ENCODE measurements at places on chromosomes 12 and 14. TPM values are rescaled to one million over a fixed set of nuclear protein-coding genes. Genes with fewer than 3 reads are reported as not detected.

IQSEC3 gene
- 2.2 TPM for total RNA-seq

HOXC6 gene
- total RNA-seq, result not detected

DNA sequence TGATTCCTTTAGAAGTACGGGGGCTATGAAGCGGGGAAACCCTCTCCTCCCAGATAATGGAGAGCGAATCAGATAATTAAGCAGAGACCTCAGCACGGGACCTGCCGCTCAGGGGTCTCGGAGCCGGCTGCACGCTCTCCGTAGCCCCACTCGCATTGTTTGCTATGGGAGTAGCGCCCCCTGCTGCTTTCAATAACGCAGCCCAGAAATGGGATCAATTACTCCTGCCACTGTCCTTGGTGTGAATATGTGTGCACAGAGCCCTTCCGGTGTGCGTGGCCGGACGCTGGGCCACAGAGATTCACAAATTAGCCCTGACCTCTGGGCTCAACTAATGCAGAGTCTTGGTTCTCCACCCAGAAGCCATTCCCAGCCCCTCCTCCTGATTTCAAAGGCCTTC lies 76.4 kb upstream of the TMEM132C start:
- H3K27ac ChIP-seq, result no peak overlapping the region
- H3K36me3 ChIP-seq, result peaks cover 51% of the 10 kb centered on the region
- peaks cover 10% of the 10 kb centered on the region for H3K27me3 ChIP-seq
- H3K4me3 ChIP-seq, result no peak overlapping the region
- H3K4me1 ChIP-seq, result no peaks in the 10 kb centered on the region

- no peak overlapping the region for H3K27ac ChIP-seq
- no peak overlapping the region for H3K4me3 ChIP-seq
- peaks cover 67% of the 10 kb centered on the region for H3K36me3 ChIP-seq
- DNase-seq, result no peak
- H3K4me1 ChIP-seq, result no peaks in the 10 kb centered on the region
These were observed 1028.7 kb downstream of the AACS start for GRCh38 chr12:126093908-126094307.

DNA sequence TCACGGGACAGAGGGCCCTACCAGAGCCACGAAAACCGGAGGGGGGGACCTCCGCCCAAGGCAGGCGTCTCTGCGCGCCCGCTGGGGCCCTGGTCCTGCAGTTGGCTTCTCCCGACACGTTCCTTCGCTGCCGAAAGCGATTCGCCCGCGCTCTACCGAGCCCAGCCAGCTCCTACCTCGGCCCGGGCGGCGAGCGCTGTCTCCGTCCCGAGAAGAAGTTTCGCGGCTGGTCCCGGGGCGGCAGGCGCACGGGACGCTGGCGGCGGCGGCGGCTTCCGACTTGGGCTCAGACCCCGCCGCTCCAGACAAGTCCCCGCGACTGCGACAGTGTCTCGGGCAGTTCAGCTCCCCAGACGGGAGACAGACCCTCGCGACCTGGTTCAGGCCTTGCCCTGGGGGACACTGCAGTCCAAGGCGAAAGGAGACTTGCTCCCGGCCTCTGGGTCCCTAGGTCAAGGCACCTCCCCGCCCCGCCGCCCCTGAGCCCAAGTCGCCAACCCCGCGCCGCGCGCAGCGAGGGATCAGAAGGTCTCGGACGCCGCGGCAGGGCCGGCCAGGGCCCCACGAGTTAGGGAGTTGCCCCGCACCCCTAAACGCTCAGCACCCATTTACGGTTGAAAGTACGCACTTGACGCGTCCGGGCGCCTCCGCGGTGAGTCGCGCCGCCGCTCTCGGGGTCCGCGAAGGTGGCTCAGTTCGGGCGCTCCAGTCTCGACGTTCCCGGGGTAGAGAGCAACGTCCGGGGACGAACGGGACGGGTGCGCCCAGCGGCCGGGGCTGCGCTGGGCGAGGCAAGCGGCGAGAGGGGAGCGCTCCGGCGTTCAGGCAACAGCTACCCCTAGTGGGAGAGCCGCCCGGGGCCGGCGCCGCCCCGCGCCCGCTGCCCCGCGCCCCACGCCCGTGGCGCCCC lies 1.4 kb upstream of the DIO3 start:
- DNase-seq, result peak; percentile 60
- H3K36me3 ChIP-seq, result peaks cover 12% of the 10 kb centered on the region
- H3K27me3 ChIP-seq, result peaks cover 86% of the 10 kb centered on the region
- H3K4me1 ChIP-seq, result peaks cover 15% of the 10 kb centered on the region
- H3K27ac ChIP-seq, result no peak overlapping the region

- H3K4me3 ChIP-seq, result no peak overlapping the region
- peaks cover 59% of the 10 kb centered on the region for H3K4me1 ChIP-seq
These were observed 50.4 kb downstream of the LRP6 start for GRCh38 chr12:12216349-12217017.

GRCh38 chr12:130960058-130960457 lies 6.4 kb downstream of the ADGRD1 start:
- no peak overlapping the region for H3K27ac ChIP-seq
- H3K4me1 ChIP-seq, result no peaks in the 10 kb centered on the region
- no peak overlapping the region for H3K4me3 ChIP-seq
- no peak for DNase-seq
- no peaks in the 10 kb centered on the region for H3K36me3 ChIP-seq

- no peak overlapping the region for H3K27ac ChIP-seq
- no peak for DNase-seq
- peaks cover 4% of the 10 kb centered on the region for H3K27me3 ChIP-seq
These were observed 137.4 kb downstream of the TPH2 start for GRCh38 chr12:72075891-72076557.

- peak overlapping the region; percentile 80 for H3K4me3 ChIP-seq
- H3K27ac ChIP-seq, result no peak overlapping the region
- no peak for DNase-seq
These were observed 19.5 kb downstream of the VSX2 start for GRCh38 chr14:74258764-74259035.

Data from WTC11 (cell line).